ENCODE measurements at places on chromosomes 1 and 21.

- no peak for DNase-seq
- H3K4me1 ChIP-seq, result no peaks in the 10 kb centered on the region
- no peak overlapping the region for H3K4me3 ChIP-seq
- H3K36me3 ChIP-seq, result no peaks in the 10 kb centered on the region
Measured at GRCh38 chr21:42386034-42386591, 9.7 kb downstream of the TMPRSS3 start.

- H3K4me3 ChIP-seq, result no peak overlapping the region
- no peak overlapping the region for H3K27ac ChIP-seq
- no peak for DNase-seq
- H3K4me1 ChIP-seq, result no peaks in the 10 kb centered on the region
Measured at GRCh38 chr1:91827459-91828321, 58.3 kb downstream of the TGFBR3 start.

DNA sequence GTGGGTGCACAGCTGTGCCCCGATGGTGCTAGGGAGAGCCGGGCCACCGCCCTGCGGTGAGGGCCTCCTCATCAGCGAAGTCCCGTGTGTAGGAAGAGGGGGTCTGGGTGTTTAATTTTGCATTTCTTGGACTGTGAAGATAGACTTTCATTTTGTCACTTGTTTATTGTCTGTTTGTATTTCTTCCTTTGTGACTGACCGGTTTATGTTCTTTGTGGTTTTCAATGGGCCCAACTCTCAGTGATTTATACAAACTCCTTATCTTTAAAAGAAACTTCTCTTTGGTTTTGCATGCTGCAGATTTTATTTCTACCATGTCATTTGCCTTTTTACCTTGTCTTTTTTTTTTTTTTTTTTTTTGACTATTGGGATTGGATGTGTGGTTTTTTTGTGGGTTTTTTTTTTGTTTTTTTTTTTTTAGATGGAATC, 65.1 kb downstream of the COL18A1 start:
- peak; percentile 81 for DNase-seq
- peak overlapping the region; percentile 87 for H3K27ac ChIP-seq
- no peaks in the 10 kb centered on the region for H3K27me3 ChIP-seq
- peaks cover 22% of the 10 kb centered on the region for H3K4me1 ChIP-seq

DNA sequence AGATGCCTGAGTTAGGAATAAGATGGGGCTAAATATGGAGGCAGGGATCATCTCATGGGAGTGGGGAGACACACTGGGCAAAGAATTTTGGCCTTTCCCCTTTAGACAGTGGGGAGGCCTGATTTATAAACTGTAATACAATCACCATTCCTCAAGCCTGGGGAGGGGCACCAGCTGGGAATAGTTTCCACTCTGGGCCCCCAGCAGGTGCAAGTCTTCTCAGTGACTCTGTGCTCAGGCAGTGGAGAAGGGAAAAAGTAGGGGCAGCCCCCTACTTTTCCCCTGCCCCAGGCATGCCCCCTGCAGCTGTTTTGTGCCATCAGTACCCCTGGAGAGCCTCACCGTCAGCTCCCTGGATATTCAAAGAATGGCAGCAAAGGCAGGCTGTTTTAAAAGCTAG, 19.1 kb downstream of the COA7 start:
- peaks cover 7% of the 10 kb centered on the region for H3K4me1 ChIP-seq
- no peak overlapping the region for H3K27ac ChIP-seq
- DNase-seq, result no peak
- no peak overlapping the region for H3K4me3 ChIP-seq
- H3K27me3 ChIP-seq, result no peaks in the 10 kb centered on the region
- no peaks in the 10 kb centered on the region for H3K36me3 ChIP-seq

- no peak for DNase-seq
- H3K4me1 ChIP-seq, result peaks cover 5% of the 10 kb centered on the region
- no peaks in the 10 kb centered on the region for H3K36me3 ChIP-seq
Measured at GRCh38 chr1:64242895-64243756, 39.7 kb downstream of the UBE2U start.

DNA sequence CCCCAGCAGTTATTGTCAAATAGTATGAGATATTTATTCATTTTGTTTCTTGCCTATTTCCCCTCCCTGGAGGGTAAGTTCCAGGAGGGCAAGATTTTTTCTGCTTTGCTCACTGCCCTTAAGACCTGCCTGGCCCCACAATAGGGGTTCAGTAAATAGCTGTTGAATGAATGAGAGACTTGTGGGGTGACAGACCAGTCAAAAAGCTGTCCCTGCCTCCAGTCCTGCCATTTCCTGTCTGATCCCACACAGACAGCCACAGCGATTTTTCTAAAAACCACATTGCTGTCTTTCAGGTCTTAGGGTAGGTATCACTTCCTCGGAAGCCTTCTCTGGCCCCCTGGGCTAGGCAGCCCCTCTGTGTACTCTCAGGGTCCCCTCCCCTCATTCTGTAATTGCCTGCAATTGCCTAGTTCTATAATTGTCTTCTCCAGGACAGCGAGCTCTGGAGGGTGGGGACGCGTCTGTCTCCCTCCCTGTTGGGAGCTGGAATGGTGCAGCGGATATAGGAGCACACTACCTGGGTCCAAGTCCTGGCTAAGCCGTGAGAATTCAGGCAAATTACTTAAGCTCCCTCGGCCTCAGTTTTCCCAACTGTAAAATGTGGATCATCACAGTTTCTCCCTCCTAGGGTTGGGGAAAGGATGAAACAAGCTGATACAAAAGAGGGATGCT, 1.8 kb upstream of the EXTL1 start:
- peak overlapping the region; percentile 40 for H3K4me3 ChIP-seq
- H3K27me3 ChIP-seq, result no peaks in the 10 kb centered on the region
- no peaks in the 10 kb centered on the region for H3K36me3 ChIP-seq
- H3K4me1 ChIP-seq, result peaks cover 81% of the 10 kb centered on the region
- peak overlapping the region; percentile 82 for H3K27ac ChIP-seq

- no peak for DNase-seq
- no peaks in the 10 kb centered on the region for H3K27me3 ChIP-seq
- H3K4me3 ChIP-seq, result no peak overlapping the region
- H3K27ac ChIP-seq, result no peak overlapping the region
Measured at GRCh38 chr1:159778266-159778665, 2.5 kb upstream of the DUSP23 start.
